ENCODE measurements at places on chromosomes 7 and 10. TPM values are rescaled to one million over a fixed set of nuclear protein-coding genes. Genes with fewer than 3 reads are reported as not detected.

The AOAH gene
- not detected for total RNA-seq

The SRI gene
- 141 TPM for total RNA-seq

The LMTK2 gene
- 18.0 TPM for total RNA-seq

The HKDC1 gene
- total RNA-seq = 0.93 TPM

The FFAR4 gene
- not detected for total RNA-seq

The PDK4 gene
- total RNA-seq = 5.2 TPM

The UTF1 gene
- not detected for total RNA-seq

The BRAT1 gene
- 21.3 TPM for total RNA-seq

The OR2A42 gene
- total RNA-seq = not detected

The MRM2 gene
- total RNA-seq = 17.7 TPM

The ASB15 gene
- not detected for total RNA-seq

The HOXA11 gene
- not detected for total RNA-seq

The HDAC9 gene
- 19.7 TPM for total RNA-seq

The SPAG6 gene
- total RNA-seq = not detected

The TRPV5 gene
- not detected for total RNA-seq

The GDF10 gene
- total RNA-seq = not detected

The ABI1 gene
- 71.2 TPM for total RNA-seq

The MLLT10 gene
- 47.8 TPM for total RNA-seq

The OR2A7 gene
- total RNA-seq = 0.27 TPM

The RBM20 gene
- total RNA-seq = not detected

The SAP25 gene
- total RNA-seq = not detected

The ICA1 gene
- total RNA-seq = 45.6 TPM

The MAT1A gene
- not detected for total RNA-seq

The KAZALD1 gene
- 2.4 TPM for total RNA-seq

The PLCE1 gene
- under 0.01 TPM for total RNA-seq

The NUTM2E gene
- total RNA-seq = not detected

The GIMAP5 gene
- total RNA-seq = 8.9 TPM

The EPHA1 gene
- total RNA-seq = under 0.01 TPM

The SEMA3E gene
- total RNA-seq = 0.29 TPM

The BTBD16 gene
- not detected for total RNA-seq

The CDHR1 gene
- total RNA-seq = 0.13 TPM

The NYAP1 gene
- 2.7 TPM for total RNA-seq

The GRM8 gene
- total RNA-seq = not detected

The PRRT4 gene
- not detected for total RNA-seq

The PAPOLB gene
- total RNA-seq = 0.27 TPM

The MUC3A gene
- not detected for total RNA-seq

The CDC14C gene
- total RNA-seq = not detected

The CDNF gene
- total RNA-seq = 0.65 TPM

The ZPBP gene
- total RNA-seq = not detected

Measured in thoracic aorta endothelial cell (primary cell).